ENCODE measurements at places on chromosomes 4 and X.

DNA sequence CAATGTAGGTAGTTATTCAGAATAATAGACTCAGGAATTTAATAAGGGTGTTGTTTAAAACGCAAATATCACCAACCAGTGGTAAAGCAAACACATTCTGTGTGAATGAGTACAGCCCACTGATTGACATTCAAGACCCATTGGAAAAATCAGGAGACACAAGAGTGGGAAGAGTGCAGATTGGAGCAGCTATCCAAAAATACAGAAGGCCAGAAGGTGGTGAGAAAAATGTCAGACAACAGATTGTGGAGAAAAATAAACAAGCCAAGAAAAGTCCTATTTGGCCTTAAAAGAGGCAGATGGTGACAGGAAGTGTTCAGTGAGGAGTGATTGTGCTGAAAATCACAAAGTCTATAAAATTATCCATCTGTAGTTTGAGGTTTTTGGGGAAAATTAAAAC, 39.3 kb downstream of the CPE start:
- no peak for DNase-seq

- DNase-seq: no peak
Measured at GRCh38 chr4:89898304-89898716, 3.7 kb downstream of the MMRN1 start.

DNA sequence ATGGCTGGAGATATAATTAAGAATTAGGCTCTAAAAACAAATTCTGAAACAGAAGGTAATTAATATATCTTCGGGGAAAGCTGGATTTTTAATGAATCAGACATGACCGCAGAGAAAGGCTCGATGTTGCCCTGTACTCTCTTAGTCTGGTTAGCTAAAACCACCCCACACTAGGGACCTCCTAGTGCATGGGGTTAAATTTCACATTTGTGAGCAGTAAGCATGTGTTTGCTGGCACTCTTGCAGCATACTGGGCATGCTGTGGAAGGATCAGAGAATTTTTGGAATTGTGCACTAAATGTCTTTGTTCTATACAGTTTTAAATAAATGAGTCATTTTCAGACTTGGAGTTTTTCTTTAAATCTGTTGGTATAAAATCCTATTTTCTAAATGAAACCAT, 475.6 kb upstream of the FTHL17 start:
- DNase-seq: no peak

DNA sequence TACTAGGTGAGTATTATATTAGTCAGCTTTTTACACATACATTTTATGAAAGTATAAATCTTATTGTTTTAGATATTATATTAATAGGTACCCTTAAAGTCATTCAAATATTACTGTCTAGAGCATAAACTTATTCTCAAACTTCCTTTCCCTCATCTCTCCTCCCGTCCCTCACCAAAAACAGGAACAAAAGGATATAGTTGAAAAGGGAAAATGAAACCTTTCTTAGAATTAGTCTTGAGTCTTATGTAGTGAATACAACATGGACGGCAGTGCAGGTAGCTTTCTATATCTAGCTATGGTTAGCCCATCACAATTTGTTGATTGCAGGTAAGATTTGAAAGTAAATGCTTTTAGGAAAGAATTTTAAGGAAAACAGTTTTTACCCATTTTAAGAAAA, 65.6 kb downstream of the RBPJ start:
- no peak for DNase-seq

DNA sequence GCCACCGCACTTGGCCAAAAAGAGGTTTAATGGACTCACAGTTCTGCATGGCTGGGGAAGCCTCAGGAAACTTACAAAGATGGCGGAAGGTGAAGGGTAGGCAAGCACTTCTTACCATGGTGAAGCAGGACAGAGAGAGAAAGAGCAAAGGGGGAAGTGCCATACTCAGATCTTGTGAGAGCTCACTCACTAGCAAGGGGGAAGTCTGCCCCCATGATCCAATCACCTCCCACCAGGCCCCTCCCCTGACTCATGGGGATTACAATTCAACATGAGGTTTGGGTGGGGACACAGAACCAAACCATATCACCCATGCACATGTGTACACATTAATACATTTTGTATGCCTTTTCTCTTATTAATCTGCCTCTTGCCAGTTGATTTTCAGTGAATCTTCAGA, 77.2 kb upstream of the HSD17B10 start:
- DNase-seq: no peak

- no peak for DNase-seq
Measured at GRCh38 chr4:81786063-81786763, 314.5 kb upstream of the RASGEF1B start.

DNA sequence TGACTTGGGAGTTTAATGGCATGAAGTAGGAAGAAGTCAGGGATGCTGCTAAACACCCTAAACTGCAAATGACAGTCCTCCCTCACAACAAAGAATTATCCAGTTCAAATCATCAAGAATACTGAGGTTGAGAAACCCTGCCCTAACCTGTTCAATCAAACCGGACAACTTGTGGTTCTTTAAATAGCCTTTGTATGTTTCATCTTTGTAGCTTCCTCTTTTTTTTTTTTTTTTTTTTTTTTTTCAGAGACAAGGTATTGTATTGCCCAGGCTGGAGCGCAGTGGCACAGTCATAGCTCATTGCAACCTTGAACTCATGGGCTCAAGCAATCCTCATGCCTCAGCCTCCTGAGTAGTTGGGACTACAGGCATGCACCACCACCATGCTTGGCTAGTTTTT, 52.5 kb upstream of the TTC29 start:
- DNase-seq: no peak

- no peak for DNase-seq
Measured at GRCh38 chr4:48203819-48204218, 65.8 kb downstream of the TEC start.

GRCh38 chrX:96425200-96425599, 259.4 kb upstream of the DIAPH2 start:
- DNase-seq: no peak

DNA sequence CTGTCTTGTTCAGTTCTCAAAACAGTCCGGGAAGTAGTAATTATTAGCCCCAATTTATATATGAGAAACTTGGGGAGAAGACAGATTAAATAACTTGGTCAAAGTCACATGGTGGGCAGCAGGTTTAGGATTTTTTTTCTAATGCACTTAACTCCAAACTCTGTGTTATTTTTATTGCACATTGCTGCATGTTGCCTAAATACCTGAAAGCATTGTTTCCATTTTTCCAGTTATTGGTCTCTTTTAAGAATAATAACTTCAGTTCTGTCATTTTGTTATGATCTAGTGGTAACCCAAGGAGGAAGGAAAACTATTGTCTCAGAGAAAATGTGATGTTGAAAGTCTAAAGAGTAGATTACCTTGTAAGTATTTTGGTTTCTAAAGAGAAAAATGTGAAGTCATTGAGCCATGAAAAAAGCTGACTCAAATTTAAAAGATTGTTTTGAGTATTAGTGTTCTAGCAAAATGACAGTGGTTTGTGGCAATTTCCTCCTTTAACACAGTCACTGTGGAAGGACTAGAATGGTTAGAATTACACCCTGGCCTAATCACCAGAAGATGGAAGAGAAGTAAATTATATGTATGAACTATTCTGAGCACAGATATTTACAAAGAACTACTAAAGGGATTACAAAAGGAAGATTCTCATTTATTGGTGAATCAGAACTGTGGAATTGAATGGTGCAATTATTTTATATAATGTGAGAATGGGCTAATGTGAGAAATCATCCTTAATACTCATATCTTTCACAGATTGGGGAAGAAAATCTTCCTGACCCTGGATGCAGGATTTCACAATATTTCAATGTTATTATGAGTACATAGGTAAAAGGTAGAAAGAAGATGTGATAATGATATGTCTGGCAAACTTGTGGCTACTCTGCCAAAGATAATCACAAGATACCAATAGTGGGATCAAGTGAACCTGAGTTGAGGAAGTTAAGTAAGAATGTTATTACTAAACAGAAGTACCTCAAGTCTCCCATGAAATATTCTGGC, 21.7 kb upstream of the CXCL8 start:
- no peak for DNase-seq

DNA sequence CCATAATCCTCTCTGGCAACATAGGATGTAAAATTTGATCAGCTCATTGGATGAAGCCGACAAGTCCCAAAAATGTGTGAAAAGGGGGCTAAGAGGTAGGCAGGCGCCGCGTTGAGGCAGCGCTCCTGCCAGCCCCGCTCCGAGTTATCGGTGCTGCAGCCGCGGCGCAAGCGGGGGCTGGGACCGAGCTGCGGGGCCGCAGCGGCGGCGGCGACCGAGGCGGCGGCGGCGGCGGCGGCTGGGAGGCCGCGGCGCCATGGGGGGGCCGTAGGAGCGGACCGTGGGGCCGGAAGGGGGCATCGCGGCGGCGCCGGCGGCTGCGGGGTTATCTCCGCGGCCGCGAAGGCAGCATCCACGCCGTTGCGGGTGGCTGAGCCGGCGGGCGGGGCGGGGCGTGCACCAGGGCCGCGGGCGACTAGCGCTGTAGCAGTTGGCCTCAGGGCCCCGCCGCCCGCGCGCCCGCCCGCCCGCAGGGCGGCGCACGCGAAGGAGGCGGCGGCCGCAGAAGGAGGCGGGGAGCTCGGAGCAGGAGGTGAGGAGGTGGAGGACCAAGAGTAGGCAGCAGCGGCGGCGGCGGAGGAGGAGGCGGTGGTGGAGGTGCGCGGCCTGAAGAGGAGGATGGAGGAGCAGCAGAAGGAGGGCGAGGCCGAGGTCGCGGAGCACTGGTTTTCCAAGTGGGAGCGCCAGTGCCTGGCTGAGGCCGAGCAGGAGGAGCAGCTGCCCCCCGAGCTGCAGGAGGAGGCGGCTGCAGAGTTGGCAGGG, 126.0 kb upstream of the CXorf66 start:
- peak; percentile 42 for DNase-seq

- DNase-seq: no peak
Measured at GRCh38 chr4:98568941-98569663, 89.3 kb downstream of the TSPAN5 start.

Measured in progenitor cell of endocrine pancreas (in vitro differentiated cells).